ENCODE measurements at places on chromosomes 13 and 19.

GRCh38 chr13:27789495-27790303 lies 2.6 kb upstream of the GSX1 start:
- no peak for DNase-seq

GRCh38 chr13:94609196-94609595 lies 7.5 kb downstream of the GPR180 start:
- DNase-seq: no peak

- no peak for DNase-seq
Observed at GRCh38 chr13:99743094-99743493, 228.5 kb downstream of the ZIC5 start.

GRCh38 chr13:75362026-75362425 lies 119.9 kb downstream of the TBC1D4 start:
- no peak for DNase-seq

GRCh38 chr19:6481541-6482342 lies at the start of gene DENND1C:
Gene DENND1C (minus strand): TSS chr19:6481787. CDS start chr19:6481695, 92 bp downstream.
- DNase-seq: peak; percentile 86

DNA sequence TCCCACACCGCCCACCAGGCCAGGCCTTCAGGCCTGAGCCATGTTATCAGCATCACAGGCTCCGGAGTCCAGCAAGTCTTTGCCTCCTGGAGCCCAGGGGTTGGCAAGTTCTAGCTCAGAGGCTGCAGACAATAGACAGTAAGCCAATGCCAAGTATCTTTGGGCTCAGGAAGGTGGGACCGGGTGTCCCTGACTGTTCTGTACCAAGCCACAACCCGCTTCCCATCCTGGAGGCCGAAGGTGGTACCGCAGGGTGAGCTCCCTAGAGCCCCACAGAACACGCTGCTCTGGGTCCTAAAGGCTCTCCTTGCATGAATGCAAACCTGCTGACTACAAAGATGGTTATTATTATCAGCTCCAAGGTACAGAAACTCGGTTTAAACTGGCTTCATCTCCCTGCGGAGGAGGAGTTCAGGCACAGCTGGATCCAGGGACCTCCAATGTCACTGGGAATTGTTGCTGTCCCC lies 5.5 kb upstream of the FSTL3 start:
- DNase-seq: no peak

GRCh38 chr19:11345122-11345803 lies 805 bp downstream of the TMEM205 start:
- no peak for DNase-seq

- DNase-seq: peak; percentile 95
Observed at GRCh38 chr19:12793290-12794195, 2.3 kb downstream of the JUNB start.

GRCh38 chr19:18637673-18638630 lies 1.1 kb downstream of the KLHL26 start:
- no peak for DNase-seq

DNA sequence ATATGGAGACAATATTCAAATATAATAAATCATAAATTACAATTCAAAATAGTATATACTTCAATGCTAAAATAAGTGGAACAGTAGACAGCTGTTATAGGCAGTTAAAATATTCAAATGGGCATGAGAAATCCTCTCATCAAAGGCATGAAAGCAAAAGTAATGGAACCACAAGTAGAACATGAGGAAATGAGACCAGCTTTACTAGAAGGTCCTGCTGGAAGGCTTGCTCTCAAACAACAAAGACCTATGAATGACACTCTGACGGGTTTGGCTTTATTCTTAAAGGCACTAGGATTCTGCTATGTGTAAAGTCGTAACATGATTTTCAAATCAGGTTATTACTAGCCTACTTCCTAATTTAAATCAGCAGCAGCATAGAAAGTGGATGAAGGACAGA lies 148.1 kb downstream of the VWA8 start:
- no peak for DNase-seq

DNA sequence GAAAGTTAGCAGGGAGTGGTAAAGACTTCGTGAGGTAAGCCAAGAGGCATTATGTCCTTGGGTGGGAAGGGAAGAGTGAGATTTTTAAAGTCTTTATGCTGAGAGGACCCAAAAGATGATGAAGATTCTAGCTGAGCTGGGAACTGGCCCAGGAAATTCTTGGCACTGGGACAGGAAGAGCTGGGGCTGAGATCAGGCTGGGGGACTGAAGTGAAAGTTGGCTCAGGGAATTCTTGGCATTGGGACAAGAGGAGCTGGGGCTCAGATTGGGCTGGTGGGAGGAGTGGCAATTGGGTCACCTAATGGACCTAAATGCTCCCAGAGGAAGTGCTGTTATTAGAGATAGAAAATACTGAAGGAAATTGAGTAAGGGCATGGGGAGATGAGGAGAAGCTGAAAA lies 8.8 kb downstream of the SCEL start:
- DNase-seq: no peak

- DNase-seq: no peak
Observed at GRCh38 chr19:35986664-35987570, 8.1 kb upstream of the SDHAF1 start.

DNA sequence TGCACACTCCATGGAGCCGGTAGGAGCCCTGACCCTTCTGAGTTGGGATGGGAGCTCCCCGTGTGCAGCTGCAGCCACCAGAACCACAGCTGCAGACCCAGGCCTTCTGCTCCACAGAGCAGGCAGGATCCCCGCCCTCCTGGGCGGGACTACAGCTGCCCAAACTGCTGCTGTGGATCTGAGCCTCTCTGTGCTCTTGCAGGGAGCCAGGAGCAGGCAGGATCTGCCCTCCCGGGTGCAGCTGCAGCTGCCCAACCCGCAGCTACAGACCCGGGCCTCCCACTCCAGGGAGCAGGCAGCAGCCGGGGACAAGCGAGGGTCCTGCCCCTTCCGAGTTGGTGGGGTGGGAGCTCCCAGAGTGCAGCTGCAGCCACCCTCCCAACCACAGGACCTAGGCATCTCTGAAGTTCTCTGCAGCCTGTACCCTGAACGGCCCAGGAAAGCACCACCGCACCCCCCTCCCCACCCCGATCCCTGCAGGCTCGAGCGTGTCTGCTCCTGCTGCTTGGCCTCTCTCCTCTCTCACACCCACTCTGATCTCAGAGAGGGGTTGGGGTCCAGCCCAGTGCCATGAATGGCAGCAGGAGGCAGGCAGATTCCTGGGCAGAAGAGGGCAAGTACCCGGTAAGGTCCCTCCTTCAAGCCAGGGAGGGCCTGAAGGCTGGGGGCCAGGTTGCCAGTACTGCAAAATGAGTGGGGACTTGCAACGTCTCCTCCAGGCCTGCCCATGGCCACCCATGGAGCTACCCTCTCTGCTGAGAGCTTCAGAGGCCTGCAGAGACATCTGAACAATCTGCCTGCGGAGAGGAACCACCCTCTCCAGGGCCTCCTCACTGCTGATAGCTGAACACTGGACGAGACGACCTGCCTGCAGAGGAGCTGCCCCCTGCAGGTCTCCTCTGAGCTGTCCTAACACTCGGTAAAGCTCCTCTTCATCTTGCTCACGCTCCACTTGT lies 16.4 kb upstream of the EMP3 start:
- DNase-seq: no peak

DNA sequence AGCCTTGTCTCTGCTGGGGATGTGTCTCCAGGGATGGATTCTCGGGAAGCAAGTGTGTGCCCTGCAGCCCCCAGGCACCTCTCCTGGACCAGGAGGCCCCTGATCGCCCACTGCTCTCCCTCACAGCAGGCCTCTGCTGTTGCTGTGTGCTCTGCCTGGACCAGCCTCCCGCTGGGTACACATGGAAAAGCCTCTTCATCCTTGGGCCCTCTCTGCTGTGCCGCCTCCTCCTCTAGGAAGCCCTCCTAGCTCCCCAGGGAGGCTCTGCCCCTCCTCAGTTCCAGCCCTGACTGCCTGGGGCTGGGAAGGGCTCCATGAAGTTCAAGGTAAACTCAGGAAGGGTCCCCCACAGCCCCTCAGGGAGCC lies 12.0 kb downstream of the NDUFA11 start:
- no peak for DNase-seq

DNA sequence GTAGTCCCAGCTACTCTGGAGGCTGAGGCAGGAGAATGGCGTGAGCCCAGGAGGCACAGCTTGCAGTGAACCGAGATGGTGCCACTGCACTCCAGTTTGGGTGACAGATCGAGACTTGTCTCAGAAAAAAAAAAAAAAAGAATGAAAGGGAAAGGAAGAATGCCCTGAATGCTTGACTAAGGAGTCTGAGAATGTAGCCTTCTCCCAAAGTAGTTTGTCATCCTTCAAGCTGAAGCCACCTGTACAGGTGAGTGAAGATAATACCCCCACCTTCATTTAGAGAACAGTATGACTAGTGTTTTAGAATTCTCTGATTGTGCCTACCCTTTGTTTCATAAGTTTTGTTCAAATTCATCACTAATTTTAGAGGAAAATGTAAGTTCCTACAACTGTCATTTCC lies 5.9 kb downstream of the RCBTB1 start:
- DNase-seq: no peak

GRCh38 chr13:60351326-60351725 lies 45.7 kb upstream of the TDRD3 start:
- no peak for DNase-seq

DNA sequence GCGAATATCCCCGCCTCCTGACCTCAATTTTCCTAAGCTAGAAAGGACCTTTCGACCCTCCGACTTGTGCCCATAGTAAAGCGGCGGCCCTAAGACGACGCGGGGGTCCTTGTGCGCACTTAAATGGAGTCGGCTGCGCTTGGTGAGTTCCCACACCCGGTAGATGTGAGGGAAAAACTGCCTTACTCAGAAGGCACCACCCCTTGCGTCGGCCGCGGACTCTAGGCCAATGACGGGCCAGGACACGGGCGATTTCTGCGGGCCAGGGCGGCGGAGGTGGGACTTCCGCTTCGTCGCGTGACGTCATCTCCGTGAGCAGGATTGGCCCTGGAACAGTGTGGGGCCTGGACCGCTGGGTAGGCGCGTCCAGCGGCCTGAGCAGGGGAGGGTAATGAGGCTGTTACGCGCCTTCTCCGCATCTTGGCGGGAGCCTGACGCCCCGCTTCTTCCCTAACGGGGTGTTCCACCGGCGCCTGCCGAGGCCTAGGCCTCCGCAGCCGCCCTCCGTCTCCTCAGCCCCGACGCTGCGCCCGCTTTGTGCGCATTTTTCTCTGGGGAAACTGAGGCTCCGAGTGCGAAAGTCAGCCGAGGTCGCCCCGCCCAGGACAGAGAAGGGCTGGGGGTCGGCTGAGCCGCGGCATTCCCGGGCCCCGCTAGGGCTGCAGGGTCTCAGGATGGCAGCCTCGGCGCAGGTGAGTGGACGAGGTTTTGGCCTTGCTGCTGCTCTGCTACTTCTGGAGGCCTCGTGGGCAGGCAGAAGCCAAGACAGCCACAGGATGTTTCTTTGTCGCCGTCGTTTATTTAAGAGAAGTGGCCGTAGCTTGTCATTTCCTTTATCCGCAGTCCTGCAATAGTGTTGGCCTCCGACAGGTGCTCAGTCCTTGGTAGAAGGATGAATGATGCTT lies at the start of gene ZNF543:
TSS of gene ZNF543 (plus strand) at position 293 of the 905 bp plus-strand sequence. CDS start at position 675, 382 bp downstream.
- peak; percentile 86 for DNase-seq

GRCh38 chr13:44574466-44574855 lies 1.7 kb downstream of the TSC22D1 start:
- DNase-seq: no peak

- no peak for DNase-seq
Observed at GRCh38 chr13:45899406-45899805, 47.9 kb upstream of the SIAH3 start.

GRCh38 chr19:14536926-14537692 lies 7.7 kb downstream of the TECR start:
- DNase-seq: peak; percentile 67

- no peak for DNase-seq
Observed at GRCh38 chr19:45144431-45145269, 16.1 kb downstream of the NKPD1 start.

DNA sequence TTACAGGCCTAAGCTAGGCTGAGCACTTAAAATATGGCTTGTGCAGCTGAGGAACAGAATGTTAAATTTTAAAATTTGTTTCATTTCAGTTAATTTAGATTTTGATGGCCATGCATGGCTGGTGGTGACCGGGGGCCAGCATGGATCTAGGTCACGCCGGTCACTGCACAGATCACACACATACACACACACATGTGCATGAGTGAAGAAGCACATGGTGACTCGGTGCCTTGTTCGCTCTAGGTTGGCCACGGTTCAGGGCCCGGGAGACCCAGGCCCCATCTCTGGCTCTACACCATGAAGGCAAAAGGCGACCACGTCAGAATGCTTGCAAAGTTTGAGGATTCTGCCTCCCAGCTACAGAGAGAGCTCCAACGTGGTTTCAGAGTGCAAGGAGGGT lies 28.0 kb downstream of the ZFR2 start:
- DNase-seq: no peak

GRCh38 chr19:14377883-14378328 lies 3.3 kb upstream of the ADGRE5 start:
- DNase-seq: no peak

- DNase-seq: no peak
Observed at GRCh38 chr13:110236431-110236830, 70.5 kb downstream of the COL4A1 start.

DNA sequence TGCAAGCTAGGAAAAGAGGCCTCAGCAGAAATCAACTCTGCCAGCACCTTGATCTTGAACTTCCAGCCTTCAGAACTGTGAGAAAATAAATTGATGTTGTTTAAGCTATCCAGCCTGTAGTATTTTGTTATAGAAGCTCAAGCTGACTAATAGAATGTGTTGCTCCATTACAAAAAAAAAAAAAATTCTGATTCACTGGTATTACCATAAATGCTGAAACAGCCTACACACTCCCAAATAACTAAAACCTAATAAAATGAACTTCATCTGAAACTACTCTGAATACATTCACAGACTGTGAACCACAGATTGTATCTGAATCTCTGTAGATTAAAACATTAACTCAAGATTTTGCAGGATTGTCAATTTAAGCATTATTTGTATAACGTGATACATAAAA lies 49.5 kb downstream of the RAP2A start:
- DNase-seq: no peak

GRCh38 chr19:12667731-12668302 lies 1.2 kb downstream of the WDR83 start:
- DNase-seq: no peak

DNA sequence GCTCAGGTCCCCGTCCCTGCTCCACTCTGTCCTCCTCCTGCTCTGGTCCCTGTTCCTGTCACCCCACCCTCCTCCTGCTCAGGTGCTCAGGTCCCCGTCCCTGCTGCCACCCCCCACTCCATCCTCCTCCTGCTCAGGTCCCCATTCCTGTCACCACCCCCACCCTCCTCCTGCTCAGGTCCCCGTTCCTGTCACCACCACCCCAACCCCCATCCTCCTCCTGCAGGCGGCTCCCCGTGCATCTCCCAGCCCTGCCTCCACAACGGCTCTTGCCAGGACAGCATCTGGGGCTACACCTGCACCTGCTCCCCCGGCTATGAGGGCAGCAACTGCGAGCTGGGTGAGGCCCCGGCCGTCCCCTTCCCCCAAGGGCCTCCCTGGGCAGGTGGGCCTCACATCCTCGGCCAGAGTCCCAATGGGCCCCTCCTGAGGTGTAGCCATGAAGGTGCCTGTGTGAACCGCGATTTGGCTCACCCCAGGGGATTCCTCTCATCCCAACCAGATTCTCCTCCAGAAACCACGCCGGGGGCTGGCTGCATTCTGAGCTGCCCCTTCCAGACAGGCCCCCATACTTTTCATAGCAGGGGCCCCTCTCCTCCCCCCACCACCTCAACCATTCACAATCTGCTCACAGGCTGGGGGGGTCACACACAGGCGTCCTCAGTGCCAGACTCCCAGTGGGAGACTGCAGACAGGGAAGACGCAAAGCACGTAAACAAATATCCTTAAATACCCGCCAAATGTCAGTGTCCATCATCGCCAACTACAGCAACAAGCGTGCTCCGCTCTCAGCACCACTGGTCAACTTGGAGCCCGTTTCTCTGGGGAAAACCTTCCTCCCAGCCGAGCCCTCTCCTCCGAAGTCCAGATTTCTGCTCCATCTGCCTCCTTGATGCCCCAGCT lies 4.6 kb downstream of the PROZ start:
- no peak for DNase-seq

GRCh38 chr13:32737111-32737571 lies 150.9 kb downstream of the PDS5B start:
- no peak for DNase-seq
